ENCODE measurements at places on chromosomes 7 and 10. TPM values are rescaled to one million over a fixed set of nuclear protein-coding genes. Genes with fewer than 3 reads are reported as not detected.

Gene CREB5
- total RNA-seq: 25.4 TPM

Gene OR2A5
- total RNA-seq: not detected

Gene ZPBP
- not detected for total RNA-seq

- peak overlapping the region; percentile 5 for H3K4me3 ChIP-seq
- peaks cover 1% of the 10 kb centered on the region for H3K36me3 ChIP-seq
- peak; percentile 99 for DNase-seq
- no peaks in the 10 kb centered on the region for H3K27me3 ChIP-seq
- H3K4me1 ChIP-seq: peaks cover 42% of the 10 kb centered on the region
- peak overlapping the region; percentile 95 for H3K27ac ChIP-seq
Measured at GRCh38 chr7:92633211-92633906, 43.2 kb upstream of the FAM133B start.

DNA sequence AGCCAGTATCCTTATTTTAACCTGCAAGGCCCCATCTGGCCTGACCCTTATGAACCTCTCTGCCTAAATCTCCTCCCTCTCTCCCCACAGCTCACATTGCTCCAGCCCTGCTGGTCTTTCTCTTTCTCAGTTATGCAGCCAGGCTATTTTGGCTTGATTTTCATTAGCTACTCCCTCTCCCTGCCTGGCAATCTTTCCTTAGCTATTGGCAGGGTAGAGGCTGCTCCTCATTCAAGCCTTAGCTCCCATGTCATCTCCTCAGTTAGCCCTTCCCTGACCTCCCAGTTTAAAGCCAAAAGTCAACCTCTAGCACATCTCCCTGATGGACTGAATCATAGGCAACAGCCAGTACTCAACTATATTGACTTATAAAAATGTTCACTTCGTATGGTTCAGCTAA lies 214.4 kb upstream of the CELF2 start:
- H3K27ac ChIP-seq: no peak overlapping the region
- peaks cover 4% of the 10 kb centered on the region for H3K27me3 ChIP-seq
- no peaks in the 10 kb centered on the region for H3K36me3 ChIP-seq
- no peak for DNase-seq
- H3K4me1 ChIP-seq: peaks cover 16% of the 10 kb centered on the region

- H3K4me1 ChIP-seq: no peaks in the 10 kb centered on the region
- peaks cover 17% of the 10 kb centered on the region for H3K36me3 ChIP-seq
- no peaks in the 10 kb centered on the region for H3K27me3 ChIP-seq
- no peak overlapping the region for H3K27ac ChIP-seq
Measured at GRCh38 chr10:127423218-127423915, 125.7 kb upstream of the NPS start.

DNA sequence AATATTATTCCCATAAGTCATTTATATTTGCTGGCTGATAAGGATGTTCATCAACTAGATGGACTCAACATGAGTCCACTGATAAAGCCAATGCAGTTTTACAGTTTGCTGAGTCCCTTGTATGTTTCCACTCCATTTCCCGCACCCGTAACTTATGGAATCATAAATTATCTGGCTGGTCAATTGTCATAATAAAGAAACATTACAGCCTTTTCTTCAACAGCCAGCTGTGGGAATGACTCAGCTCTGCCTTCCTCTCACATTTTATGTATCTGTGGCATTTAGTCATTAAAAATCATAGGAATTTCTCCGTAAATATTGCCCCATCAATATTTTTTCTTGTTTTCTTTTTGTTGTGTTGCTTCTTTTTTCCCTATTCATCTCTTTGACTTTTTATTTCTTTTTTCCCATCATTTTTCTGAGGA lies 22.3 kb upstream of the TMEM26 start:
- peaks cover 4% of the 10 kb centered on the region for H3K4me1 ChIP-seq
- no peak overlapping the region for H3K27ac ChIP-seq
- H3K27me3 ChIP-seq: no peaks in the 10 kb centered on the region
- no peaks in the 10 kb centered on the region for H3K36me3 ChIP-seq

- no peaks in the 10 kb centered on the region for H3K36me3 ChIP-seq
- H3K4me3 ChIP-seq: no peak overlapping the region
- no peak for DNase-seq
- H3K4me1 ChIP-seq: no peaks in the 10 kb centered on the region
- H3K27me3 ChIP-seq: no peaks in the 10 kb centered on the region
Measured at GRCh38 chr10:59290448-59290847, 71.9 kb downstream of the FAM13C start.

DNA sequence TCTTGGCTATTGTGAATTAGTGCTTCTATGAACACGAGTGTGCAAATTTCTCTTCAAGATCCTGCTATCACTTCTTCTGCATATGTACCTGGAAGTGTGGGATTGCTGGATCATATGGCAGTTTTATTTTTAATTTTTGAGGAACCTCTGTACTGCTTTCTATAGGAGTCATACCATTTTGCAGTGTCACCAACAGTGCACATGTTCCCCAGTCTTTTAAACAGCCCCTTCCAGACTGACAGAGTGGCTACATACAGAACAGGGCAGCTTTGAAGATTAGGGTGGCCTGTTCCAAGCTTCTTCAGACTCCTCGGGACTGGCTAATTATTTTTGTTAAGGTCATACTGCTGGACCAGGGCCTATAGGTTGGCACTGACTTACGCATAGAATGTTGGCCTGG lies 82.9 kb downstream of the AUTS2 start:
- no peak for DNase-seq
- no peaks in the 10 kb centered on the region for H3K4me1 ChIP-seq
- no peak overlapping the region for H3K4me3 ChIP-seq
- H3K27me3 ChIP-seq: no peaks in the 10 kb centered on the region
- no peaks in the 10 kb centered on the region for H3K36me3 ChIP-seq

DNA sequence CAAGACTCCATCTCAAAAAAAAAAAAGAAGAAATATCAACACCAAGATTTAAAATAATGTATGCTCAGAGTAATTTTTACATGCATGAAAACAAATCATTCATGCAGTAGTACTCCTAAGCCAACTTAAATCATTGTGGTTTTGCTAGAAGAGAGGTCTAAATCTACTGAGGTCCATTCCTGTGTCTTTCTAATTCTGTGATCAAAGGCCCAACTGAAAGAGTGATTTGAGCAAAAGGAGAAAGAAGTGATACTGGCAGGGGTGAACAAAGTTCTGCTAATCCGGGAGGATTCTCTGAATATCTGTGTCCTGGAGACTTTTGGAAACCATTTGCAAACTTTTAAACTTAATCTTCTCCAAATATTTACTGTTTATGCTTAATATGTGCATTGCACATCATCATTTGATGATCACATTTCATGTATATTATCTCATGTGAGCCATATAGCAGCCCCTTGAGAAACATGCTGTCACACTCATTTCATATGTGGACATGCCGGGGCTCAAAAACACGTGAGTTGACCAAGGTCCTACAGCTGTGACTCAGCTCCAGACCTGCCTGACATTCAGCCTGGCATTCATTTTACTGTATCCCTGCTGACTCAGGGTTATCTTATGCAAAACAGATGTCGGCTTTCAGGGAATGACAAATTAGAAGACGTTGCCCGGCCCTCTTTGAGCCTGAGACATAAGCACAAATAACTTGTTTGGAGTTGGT lies 76.4 kb downstream of the FAM107B start:
- DNase-seq: peak; percentile 78
- H3K4me3 ChIP-seq: no peak overlapping the region
- H3K27me3 ChIP-seq: no peaks in the 10 kb centered on the region

- peak; percentile 35 for DNase-seq
- H3K27me3 ChIP-seq: no peaks in the 10 kb centered on the region
- no peak overlapping the region for H3K4me3 ChIP-seq
- no peaks in the 10 kb centered on the region for H3K36me3 ChIP-seq
Measured at GRCh38 chr7:17774716-17775288, 165.5 kb downstream of the SNX13 start.

DNA sequence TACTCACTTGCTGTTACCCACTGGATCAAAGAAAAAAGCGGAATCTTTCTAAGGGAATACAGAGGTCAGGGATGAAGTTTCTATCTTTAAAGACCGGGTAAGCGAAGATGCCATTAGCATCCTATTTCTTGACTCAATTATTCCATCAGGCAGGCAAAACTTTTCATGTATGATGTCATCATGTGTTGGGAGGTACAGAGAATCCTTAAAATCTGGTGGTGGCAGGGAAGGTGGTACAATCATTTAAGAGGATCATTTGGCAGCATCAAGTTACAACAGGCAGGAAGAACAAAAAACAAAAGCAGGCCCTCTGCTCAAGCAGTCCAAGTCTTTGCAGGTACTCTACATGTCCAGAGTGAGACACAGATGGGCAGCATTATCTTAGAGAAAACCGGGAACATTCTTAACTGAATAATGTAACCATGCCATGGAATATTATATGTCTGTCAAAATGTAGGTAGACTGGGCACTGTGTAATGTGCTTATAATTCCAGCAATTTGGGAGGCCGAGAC lies 3.8 kb downstream of the URGCP start:
- H3K27ac ChIP-seq: no peak overlapping the region
- H3K36me3 ChIP-seq: no peaks in the 10 kb centered on the region
- H3K4me1 ChIP-seq: peaks cover 13% of the 10 kb centered on the region
- H3K4me3 ChIP-seq: no peak overlapping the region
- no peak for DNase-seq

GRCh38 chr10:103038570-103038969 lies 120.5 kb downstream of the CNNM2 start:
- H3K36me3 ChIP-seq: no peaks in the 10 kb centered on the region
- H3K27ac ChIP-seq: peak overlapping the region; percentile 34
- H3K4me1 ChIP-seq: peaks cover 10% of the 10 kb centered on the region
- H3K4me3 ChIP-seq: no peak overlapping the region
- no peaks in the 10 kb centered on the region for H3K27me3 ChIP-seq

GRCh38 chr7:149880638-149881311 lies 7.0 kb downstream of the ATP6V0E2 start:
- no peaks in the 10 kb centered on the region for H3K36me3 ChIP-seq
- no peaks in the 10 kb centered on the region for H3K27me3 ChIP-seq
- DNase-seq: no peak
- H3K27ac ChIP-seq: no peak overlapping the region
- no peak overlapping the region for H3K4me3 ChIP-seq

GRCh38 chr10:75818552-75818951 lies 387.1 kb downstream of the LRMDA start:
- no peak for DNase-seq
- no peaks in the 10 kb centered on the region for H3K4me1 ChIP-seq

GRCh38 chr10:70662362-70663220 lies 9.7 kb upstream of the ADAMTS14 start:
- no peak overlapping the region for H3K27ac ChIP-seq
- no peaks in the 10 kb centered on the region for H3K27me3 ChIP-seq
- no peaks in the 10 kb centered on the region for H3K36me3 ChIP-seq
- H3K4me3 ChIP-seq: no peak overlapping the region
- peak; percentile 59 for DNase-seq

- no peaks in the 10 kb centered on the region for H3K36me3 ChIP-seq
- H3K4me3 ChIP-seq: no peak overlapping the region
- no peak overlapping the region for H3K27ac ChIP-seq
- DNase-seq: no peak
Measured at GRCh38 chr7:141122736-141123135, 48.9 kb downstream of the TMEM178B start.

DNA sequence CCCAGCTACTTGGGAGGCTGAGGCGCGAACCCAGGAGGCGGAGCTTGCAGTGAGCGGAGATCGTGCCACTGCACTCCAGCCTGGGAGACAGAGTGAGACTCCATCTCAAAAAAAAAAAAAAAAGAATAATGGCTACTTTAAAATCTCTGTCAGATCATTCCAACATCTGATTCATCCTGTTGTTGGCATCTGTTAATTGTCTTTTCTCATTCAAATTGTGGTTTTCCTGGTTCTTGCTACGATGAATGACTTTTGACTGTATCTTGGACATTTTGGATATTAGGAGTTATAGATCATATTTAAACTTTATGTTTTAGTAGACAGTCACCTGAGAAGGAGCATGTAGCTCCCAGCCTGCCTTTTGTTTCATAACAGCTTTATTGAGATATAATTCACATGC lies 8.5 kb downstream of the TPST1 start:
- no peak overlapping the region for H3K27ac ChIP-seq
- no peaks in the 10 kb centered on the region for H3K27me3 ChIP-seq
- peaks cover 8% of the 10 kb centered on the region for H3K4me1 ChIP-seq
- no peak overlapping the region for H3K4me3 ChIP-seq
- DNase-seq: peak; percentile 47
- no peaks in the 10 kb centered on the region for H3K36me3 ChIP-seq

DNA sequence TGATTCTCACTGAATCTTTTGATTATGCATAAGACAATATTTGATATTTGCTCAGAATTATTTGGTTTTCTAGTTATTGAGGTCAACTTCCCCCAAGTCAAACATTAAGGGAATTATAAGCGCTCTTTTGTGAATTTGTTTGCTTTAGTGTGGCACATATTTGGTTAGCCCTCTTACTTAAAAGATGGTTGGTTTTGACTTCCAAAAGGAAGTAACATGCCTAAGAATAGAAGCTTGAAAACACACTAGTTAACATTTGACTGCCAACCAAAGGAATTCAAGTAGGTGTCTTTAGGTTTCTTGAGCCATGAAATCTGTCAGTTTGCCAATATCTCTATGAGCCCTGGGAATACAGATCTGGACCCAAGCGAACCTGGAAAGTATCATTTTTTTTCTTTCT lies 24.9 kb downstream of the STEAP4 start:
- H3K27me3 ChIP-seq: no peaks in the 10 kb centered on the region
- H3K27ac ChIP-seq: no peak overlapping the region
- H3K4me3 ChIP-seq: no peak overlapping the region
- no peaks in the 10 kb centered on the region for H3K4me1 ChIP-seq

GRCh38 chr7:140867467-140868462 lies 57.0 kb downstream of the BRAF start:
- no peak overlapping the region for H3K4me3 ChIP-seq
- H3K4me1 ChIP-seq: no peaks in the 10 kb centered on the region
- H3K36me3 ChIP-seq: no peaks in the 10 kb centered on the region

DNA sequence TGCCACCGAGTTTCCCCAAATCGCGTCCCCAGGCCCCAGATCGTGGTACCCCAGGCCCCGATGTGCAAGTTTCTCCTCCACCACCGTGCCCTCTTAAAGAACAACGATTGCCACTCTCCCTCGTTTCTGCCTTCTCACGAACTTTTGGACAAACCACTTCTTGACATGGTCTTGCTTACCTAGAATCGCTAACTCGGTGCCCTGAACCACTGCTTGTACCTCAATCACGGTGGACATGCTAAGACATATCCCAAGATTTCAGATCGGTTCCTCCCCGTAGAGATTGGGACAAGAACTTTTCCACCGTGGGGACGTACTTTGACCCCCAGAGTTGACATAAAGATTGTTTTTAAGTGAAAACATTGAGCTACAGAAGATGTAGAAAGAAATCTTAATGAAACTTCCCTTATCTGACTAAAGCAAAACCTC lies 477 bp upstream of the ZC3HAV1 start:
- peak overlapping the region; percentile 56 for H3K27ac ChIP-seq
- H3K36me3 ChIP-seq: no peaks in the 10 kb centered on the region
- no peaks in the 10 kb centered on the region for H3K27me3 ChIP-seq
- H3K4me3 ChIP-seq: peak overlapping the region; percentile 84
